ENCODE measurements at places on chromosomes 5 and 9.

DNA sequence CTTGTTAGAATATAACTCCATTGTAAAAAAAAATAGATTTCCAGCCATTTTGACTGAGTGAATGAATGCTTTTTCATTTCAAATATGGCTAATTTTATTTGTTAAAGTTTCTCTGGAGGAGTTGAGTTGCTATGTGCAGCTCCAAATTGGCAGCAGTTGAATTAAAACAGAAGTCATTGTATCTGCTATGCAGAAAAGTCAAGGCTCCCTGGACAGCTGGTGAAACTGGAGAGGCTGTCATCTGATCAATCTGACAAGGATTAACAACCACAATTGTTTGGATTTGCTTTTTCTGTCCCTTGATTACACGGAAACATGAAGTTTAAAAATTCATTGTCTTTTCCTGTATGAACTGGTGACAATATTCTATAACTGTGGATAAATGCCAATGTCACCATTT, 713.9 kb downstream of the EFNA5 start:
- DNase-seq: no peak

GRCh38 chr5:163381832-163382231, 55.6 kb upstream of the CCNG1 start:
- DNase-seq: no peak

DNA sequence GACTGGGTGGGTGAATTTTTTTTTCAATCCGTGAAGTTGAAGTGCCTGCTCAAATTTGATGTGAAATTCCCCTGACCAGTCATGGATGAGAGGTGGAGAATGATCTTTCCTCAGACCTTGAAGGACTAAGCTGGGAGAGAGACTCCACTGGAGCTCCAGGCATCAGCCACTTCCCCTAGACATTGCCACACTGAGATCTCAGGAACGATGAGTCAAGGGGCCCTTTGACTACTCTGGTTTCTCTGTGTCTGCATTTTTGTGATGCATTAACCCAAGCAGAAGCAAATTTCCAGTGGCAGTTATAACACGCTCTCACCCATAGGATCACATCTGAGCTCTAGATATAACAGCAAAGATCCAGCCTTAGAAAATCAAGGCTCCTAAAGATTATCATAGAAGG, 171.2 kb upstream of the KIF2A start:
- no peak for DNase-seq

DNA sequence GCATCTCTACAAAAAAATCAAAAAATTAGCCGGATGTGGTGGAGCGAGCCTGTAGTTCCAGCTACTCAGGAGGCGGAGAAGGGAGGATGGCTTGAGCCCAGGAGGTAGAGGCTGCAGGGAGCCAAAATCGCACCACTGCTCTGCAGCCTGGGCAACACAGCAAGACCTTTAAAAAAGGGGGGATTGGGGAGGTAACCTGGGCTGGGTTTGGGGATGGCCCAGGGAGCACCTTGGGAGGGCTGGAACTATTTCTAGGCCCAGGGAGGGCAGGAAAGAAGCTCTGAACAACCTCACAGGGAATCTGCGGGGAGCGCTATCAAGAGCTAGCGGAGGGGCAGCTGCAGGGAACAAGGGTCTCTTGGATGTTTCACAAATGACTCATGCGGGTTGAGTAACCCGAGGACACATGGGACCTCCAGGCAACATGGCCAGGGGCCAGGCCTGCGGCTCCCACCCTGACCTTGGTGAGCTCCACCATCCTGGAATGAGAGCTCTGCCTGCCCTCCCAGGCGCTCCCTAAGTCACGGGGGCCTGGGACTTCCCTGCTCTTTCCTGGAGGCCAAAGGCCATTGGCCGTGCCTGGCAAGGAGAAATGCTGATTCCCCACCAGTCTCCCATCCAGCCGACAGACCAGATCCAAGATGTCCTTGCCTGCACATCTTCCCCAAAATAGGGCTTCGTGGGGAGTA, 23.4 kb downstream of the SARDH start:
- peak; percentile 88 for DNase-seq

GRCh38 chr5:25150819-25151218, 506.0 kb upstream of the CDH10 start:
- no peak for DNase-seq

DNA sequence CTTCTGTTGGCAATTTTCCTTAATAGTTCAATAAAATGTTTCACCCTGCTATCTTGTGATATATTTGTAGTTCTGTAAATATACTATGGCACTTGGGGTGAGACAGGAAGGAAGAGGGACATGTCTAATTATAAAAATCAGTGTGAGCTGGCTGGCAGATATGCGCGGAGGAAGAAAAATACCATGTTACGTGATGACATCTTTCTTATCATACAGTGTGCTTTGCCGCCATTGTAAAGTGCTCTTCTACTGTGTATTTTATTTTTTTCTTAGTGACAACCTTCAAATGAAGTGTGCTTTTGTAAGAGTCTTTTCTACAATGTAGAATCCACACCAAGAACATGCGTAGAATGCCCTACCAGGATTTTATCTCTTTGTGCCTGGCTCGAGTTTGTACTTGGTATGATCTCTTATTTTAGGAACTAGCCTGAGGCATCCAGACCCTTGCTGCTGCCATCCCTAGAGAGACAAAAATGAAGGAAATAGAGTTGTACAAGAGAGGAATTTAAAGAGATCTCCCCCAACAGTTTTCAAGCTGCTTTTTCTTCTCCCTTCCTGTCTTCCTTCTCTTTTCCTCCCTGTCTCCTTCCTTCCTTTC, 46.7 kb upstream of the RIOK2 start:
- no peak for DNase-seq

DNA sequence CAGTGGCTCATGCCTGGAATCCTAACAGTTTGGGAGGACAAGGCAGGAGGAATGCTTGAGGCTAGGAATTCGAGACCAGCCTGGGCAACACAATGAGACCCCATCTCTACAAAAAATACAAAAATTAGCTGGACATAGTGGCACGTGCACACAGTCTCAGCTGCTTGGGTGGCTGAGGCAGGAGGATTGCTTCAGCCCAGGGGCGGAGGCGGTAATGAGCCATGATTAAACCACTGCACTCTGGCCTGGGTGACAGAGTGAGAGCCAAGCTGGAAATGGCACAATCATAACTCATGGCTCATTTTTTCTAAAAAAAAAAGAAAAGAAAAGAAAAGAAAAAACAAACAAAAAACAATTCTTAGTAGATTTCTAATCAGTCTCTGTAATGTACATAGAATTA, 446.2 kb downstream of the ELAVL2 start:
- peak; percentile 4 for DNase-seq

GRCh38 chr5:174323878-174324281, 278.4 kb downstream of the NSG2 start:
- DNase-seq: peak; percentile 42

- DNase-seq: no peak
Observed at GRCh38 chr5:115389799-115390382, 93.4 kb upstream of the CCDC112 start.

- no peak for DNase-seq
Observed at GRCh38 chr9:136237486-136238341, 7.9 kb downstream of the QSOX2 start.

- no peak for DNase-seq
Observed at GRCh38 chr5:122007546-122007945, 45.8 kb downstream of the SRFBP1 start.

GRCh38 chr9:14561929-14562405, 131.3 kb downstream of the ZDHHC21 start:
- DNase-seq: no peak

GRCh38 chr5:173890195-173890991, 2.2 kb downstream of the CPEB4 start:
- peak; percentile 17 for DNase-seq

GRCh38 chr9:69931340-69931739, 110.7 kb downstream of the CFAP95 start:
- no peak for DNase-seq

DNA sequence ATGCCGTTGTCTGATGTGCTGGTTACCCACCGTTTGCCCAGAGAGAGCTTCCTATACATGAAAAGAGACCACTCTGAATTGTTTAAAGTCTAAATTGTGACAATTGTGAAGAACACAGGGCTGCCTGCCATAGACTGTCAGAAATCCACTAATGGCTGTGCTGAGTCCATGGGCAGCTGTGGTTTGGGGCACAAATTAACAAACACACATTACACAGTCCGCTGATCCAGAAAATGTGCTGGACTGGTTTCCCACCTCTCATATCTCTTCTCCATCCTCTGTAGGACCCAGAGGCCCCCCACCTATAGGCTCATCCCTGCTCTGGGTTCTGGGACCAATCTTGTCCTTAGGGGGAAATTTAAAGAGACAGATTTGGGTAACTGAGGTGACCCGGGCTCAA, 19.0 kb upstream of the LIFR start:
- DNase-seq: no peak

- no peak for DNase-seq
Observed at GRCh38 chr9:135229701-135230385, 142.4 kb downstream of the OLFM1 start.

DNA sequence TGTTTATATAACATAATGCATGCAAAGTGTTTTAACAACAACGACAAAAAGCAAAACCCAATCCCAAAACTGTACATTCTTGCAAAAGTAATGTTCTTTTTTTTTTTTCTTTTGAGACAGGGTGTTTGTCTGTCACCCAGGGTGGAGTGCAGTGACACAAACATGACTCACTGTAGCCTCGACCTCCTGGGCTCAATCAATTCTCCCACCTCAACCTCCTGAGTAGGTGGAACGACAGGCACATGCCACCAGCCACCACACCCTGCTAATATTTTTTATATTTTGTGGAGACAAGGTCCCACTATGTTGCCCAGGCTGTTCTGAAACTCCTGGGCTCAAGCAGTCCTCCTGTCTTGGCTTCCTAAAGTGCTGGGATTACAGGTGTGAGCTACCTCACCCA, 13.6 kb upstream of the HAVCR1 start:
- no peak for DNase-seq

DNA sequence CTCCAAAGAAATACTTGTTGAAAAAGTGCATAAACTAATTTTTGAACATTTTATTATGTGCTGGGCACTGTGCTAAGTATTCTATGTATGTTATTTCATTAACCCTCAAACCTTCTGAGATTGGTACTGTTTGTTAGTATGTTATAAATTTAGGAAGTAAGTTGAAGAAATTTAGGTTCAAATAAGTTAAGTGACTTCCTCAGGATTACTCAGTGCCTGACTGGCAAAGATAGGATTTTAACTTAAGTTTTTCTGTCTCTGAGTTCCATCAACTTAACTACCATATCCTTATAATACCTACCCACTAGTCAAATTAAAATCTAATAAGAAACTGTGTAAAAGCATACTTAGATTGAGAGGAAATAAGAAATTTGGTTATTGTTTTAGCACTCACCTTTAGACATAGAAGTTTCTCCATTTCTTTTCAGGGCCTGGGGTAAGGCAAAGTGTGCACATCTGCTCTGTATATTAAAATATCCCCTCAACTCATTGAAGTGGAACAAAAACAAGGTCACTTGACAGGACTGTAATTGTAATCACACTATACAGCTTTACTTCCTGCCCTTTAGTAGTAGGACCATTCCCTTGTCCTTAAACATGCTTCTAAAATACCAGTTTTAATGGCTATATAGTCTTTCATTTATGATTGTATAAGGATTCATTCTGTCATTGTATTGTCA, 15.2 kb downstream of the TGFBR1 start:
- no peak for DNase-seq

DNA sequence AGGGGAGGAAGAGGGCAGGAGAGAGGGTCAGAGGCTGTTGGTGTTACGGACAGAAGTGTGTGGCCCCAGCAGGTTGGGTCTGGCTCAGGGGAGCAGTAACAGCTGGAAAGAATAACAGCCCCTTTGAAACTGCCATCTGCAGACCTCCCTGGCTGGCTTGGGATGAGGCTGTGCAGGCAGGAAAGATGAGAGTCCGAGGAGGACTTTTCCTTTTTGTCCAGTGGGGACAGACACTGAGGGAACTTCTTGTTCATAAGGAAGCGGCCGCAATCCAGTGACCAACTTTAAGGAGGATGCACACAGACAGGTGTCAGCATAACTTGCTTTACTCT, 14.8 kb upstream of the PLEKHG4B start:
- no peak for DNase-seq

DNA sequence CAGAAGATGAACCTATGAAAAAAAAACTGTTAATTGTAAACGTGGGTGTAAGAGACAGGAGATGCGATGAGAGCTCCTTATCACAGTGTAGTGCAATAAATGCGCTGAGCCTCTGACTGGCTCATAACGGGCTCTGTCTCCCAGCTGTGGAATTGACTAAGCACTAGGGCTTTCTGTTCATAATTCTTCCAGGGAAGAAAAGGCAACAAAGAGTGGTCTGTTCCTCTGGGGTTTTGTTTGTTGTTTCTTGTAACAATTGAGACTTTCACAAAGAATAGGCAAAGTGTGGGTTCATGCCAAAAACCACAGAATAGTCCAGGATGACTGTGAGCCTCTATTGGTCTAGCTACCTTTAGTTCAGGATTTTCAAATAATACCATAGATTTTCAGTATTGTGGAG, 39.4 kb downstream of the UBE2QL1 start:
- DNase-seq: no peak

- no peak for DNase-seq
Observed at GRCh38 chr5:43409809-43410271, 2.4 kb downstream of the CCL28 start.

GRCh38 chr9:128215491-128216409, 12.6 kb downstream of the DNM1 start:
- DNase-seq: peak; percentile 83

GRCh38 chr5:107570181-107570580, 100.6 kb downstream of the EFNA5 start:
- no peak for DNase-seq

- peak; percentile 59 for DNase-seq
Observed at GRCh38 chr5:139574641-139575312, 13.6 kb downstream of the UBE2D2 start.

GRCh38 chr5:123209502-123210027, 120.5 kb downstream of the PRDM6 start:
- peak; percentile 96 for DNase-seq

- DNase-seq: no peak
Observed at GRCh38 chr5:168128557-168128956, 162.9 kb upstream of the WWC1 start.

DNA sequence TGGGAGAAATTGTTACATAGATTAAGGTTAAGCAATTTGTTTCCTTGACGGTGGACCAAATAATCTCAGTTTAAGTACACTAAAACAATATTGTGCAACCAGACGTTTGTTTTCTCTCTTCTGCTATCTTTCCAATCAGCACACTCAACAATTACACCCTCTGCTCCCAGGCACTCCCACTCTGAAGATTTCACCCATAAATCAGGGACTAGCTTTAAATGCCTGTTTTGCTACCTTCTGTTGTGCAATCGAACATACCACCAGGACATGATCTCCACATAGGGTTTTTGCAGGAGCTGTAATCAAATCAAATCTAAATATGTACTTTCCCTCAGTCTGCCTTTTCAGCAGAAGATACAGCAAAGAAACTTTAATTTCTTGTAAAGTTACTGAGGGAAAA, 405.8 kb upstream of the TLE4 start:
- DNase-seq: peak; percentile 13

GRCh38 chr9:90368928-90369327, 273.7 kb downstream of the DIRAS2 start:
- DNase-seq: no peak

- no peak for DNase-seq
Observed at GRCh38 chr5:146313027-146313426, 25.6 kb upstream of the POU4F3 start.

GRCh38 chr9:108212184-108212583, 643.6 kb downstream of the ACTL7B start:
- peak; percentile 19 for DNase-seq
